ENCODE measurements at places on chromosomes 1 and 21. TPM values are rescaled to one million over a fixed set of nuclear protein-coding genes. Genes with fewer than 3 reads are reported as not detected.

Gene LCE2A
- not detected for total RNA-seq

Gene RRAGC
- 11.9 TPM for total RNA-seq

Gene XPR1
- 19.2 TPM for total RNA-seq

Gene KCNA3
- total RNA-seq, result 0.18 TPM

Gene GBP5
- 0.09 TPM for total RNA-seq

Gene DIO1
- not detected for total RNA-seq

Gene TMEM81
- total RNA-seq, result 2.5 TPM

Gene MAP3K21
- 0.46 TPM for total RNA-seq

Gene HES3
- total RNA-seq, result not detected

Gene NOTCH2
- total RNA-seq, result 136 TPM

Gene LRRC71
- not detected for total RNA-seq

Gene NIT1
- 17.2 TPM for total RNA-seq

Gene OXCT2
- 1.7 TPM for total RNA-seq

Gene SEMA6C
- total RNA-seq, result 0.43 TPM

Gene DYNLT5
- total RNA-seq, result 0.71 TPM

Gene MTFR1L
- 42.4 TPM for total RNA-seq

Gene TLCD4
- total RNA-seq, result 0.85 TPM

Gene TLR5
- total RNA-seq, result under 0.01 TPM

Gene LZIC
- total RNA-seq, result 21.2 TPM

Gene GCSAML
- total RNA-seq, result not detected

Gene KPRP
- total RNA-seq, result not detected

Gene GJA5
- not detected for total RNA-seq

Gene LYPLA2
- total RNA-seq, result 29.3 TPM

Gene FCGR3B
- total RNA-seq, result not detected

Gene ZFYVE9
- 28.6 TPM for total RNA-seq

Gene PRR9
- not detected for total RNA-seq

Gene HSD11B1
- 137 TPM for total RNA-seq

Gene CA6
- total RNA-seq, result not detected

Gene CD53
- total RNA-seq, result not detected

Gene TDRD10
- not detected for total RNA-seq

Gene KISS1
- 0.71 TPM for total RNA-seq

Gene C4BPA
- total RNA-seq, result under 0.01 TPM

Gene SLC1A7
- 1.00 TPM for total RNA-seq

Gene ACADM
- 22.2 TPM for total RNA-seq

Gene BGLAP
- 0.14 TPM for total RNA-seq

Gene SH2D5
- total RNA-seq, result 2.4 TPM

Gene IL22RA1
- total RNA-seq, result not detected

Gene GNAT2
- total RNA-seq, result 0.28 TPM

Gene APCS
- total RNA-seq, result not detected

Gene PPP1R15B
- 21.9 TPM for total RNA-seq

Gene TRIM67
- total RNA-seq, result not detected
